ENCODE measurements at places on chromosomes 7 and 10. TPM values are rescaled to one million over a fixed set of nuclear protein-coding genes. Genes with fewer than 3 reads are reported as not detected.

Gene PHKG1
- 0.86 TPM for total RNA-seq

Gene SFRP5
- not detected for total RNA-seq

Gene VWDE
- 0.14 TPM for total RNA-seq

Gene FGL2
- 0.14 TPM for total RNA-seq

Gene CUL1
- total RNA-seq: 41.1 TPM

Gene UNCX
- total RNA-seq: not detected

Gene RNF32
- 0.14 TPM for total RNA-seq

Gene H2BK1
- not detected for total RNA-seq

Gene NKX2-3
- total RNA-seq: not detected

Gene UCN3
- total RNA-seq: not detected

Gene PSD
- 2.3 TPM for total RNA-seq

Gene ZP3
- total RNA-seq: 0.43 TPM

Gene GALNT17
- total RNA-seq: not detected

Gene FAM25C
- not detected for total RNA-seq

Gene ZNF680
- total RNA-seq: 2.0 TPM

Gene NEBL
- total RNA-seq: 0.22 TPM

Gene GPR141
- not detected for total RNA-seq

Gene MNX1
- not detected for total RNA-seq

Gene AKR1C3
- total RNA-seq: 4.4 TPM

All from placental pericyte (primary cell).